Naive B cell (primary cell): ENCODE measurements at places on chromosomes 7 and 10. TPM values are rescaled to one million over a fixed set of nuclear protein-coding genes. Genes with fewer than 3 reads are reported as not detected.

DNA sequence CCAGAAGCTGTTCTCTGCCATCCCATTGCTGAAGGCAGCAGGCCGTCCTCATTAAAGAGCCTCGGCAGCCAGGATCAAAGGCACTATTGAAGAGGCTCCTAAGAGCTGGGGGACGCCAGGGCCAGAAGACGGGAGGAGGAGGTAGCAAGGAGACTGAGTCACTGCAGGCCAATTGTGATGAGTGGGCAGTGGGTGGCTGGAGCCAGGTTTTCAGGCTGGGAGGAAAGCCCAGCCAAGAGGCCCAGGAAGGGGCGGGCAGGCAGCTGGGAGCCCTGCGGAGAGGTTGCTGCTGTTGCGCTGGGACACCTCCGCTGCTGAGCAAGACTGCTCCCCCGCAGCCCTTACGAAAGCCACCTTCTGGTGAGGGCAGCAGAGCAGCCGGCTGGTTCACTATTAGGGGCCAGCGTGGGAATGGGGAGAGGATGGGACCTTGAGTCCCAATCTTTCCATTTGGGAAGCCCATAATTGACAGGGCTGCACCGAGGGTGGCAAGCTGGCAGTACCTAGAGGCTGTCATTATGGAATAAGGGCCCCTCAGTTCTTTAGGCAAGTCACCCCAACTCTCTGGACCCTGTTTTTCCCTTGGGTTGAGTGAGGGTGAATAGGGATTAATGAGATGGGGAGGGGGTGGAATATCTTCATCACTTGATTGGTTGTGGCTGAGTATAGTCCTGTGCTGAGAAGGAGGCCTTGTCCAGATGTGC lies 48.4 kb downstream of the UNC5B start:
- H3K4me3 ChIP-seq, result no peak overlapping the region
- H3K36me3 ChIP-seq, result no peaks in the 10 kb centered on the region

DNA sequence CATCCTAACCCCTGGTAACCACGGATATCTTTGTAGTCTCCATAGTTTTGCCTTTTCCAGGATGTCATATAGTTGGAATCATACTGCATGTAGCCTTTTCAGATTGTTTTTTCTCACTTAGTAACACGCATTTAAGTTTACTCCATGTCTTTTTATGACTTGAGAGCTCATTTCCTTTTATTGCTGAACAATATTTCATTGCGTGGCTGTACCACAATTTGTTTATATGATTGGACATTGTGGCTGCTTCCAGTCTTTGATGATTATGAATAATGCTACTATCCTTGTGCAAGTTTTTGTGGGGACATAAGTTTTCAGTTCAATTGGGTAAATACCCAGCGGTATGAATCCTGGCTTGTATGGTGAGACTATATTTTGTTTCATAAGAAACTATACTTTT lies 60.8 kb downstream of the AOAH start:
- no peaks in the 10 kb centered on the region for H3K27me3 ChIP-seq
- no peak overlapping the region for H3K27ac ChIP-seq
- no peaks in the 10 kb centered on the region for H3K4me1 ChIP-seq
- no peaks in the 10 kb centered on the region for H3K36me3 ChIP-seq
- no peak for DNase-seq

The MMP21 gene
- not detected for polyA plus RNA-seq

The SUMF2 gene
- 133 TPM for polyA plus RNA-seq
